ENCODE measurements at places on chromosomes 5 and 9.

DNA sequence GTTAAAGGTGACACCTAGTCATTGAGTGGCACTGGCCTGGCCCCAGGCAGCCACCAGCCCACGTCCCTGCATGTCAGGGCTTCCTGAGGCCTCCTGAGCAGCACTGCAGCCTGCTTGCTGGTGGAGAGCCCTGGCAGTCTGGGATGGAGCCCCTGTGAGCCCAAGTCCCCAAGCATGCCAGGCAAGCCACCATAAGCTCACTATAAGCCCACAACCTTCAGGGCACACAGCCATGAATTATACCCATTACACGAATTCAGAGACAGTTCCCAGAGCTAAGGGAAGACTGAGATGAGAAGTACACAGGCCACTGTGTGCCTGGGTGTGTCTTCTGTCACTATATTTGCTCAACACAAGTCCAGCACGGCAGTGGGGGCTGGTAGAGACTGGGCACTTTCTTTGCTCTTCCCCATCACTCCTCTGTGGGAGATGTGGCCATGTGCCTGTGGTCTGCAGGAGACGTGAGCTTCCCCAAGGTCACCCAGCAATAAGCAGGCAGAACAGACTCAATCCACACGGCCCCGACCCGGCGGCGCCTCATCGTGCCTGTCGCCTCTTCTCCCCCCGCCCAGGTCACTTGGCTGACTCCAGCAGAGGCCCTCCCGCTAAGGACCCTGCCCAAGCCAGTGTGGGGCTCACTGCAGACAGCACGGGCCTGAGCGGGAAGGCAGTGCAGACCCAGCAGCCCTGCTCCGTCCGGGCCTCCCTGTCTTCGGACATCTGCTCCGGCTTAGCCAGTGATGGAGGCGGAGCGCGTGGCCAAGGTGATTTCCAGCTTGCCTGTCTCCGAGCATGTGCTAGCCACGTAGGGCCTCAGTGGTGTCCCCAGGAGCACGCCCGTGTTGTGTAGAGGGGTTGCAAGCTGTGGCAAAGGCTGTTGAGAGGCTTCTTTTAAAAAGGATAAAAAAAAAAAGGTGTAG is 114.8 kb downstream of the WNK2 start:
- no peak for DNase-seq

DNA sequence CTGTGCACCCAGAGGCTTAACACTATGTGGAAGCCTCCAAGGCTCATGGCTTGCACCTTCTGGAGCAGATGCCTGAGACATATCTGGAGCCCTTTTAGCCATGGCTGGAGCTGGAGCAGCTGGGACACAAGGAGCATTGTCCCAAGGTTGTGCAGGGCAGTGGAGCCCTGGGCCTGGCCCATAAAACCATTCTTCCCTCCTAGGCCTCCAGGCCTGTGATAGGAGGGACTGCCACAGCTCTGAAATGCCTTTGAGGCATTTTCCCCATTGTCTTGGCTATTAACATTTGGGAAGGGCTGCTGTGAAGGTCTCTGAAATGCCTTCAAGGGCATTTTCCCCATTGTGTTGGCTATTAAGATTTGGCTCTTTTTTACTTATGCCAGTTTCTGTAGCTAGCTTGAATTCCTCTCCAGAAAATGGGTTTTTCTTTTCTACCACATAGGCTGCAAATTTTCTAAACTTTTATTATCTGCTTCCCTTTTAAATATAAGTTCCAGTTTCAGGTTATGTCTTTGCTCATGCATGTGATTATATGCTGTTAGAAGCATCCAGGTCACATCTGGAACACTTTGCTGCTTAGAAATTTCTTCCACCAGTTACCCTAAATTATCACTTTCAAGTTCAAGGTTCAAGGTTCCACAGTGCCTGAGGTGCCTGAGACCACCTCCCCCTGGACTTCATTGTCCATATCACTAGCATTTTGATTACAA is 221.2 kb downstream of the ADAMTSL1 start:
- DNase-seq, result no peak

GRCh38 chr5:143306040-143306439 is 97.4 kb downstream of the NR3C1 start:
- no peak for DNase-seq

DNA sequence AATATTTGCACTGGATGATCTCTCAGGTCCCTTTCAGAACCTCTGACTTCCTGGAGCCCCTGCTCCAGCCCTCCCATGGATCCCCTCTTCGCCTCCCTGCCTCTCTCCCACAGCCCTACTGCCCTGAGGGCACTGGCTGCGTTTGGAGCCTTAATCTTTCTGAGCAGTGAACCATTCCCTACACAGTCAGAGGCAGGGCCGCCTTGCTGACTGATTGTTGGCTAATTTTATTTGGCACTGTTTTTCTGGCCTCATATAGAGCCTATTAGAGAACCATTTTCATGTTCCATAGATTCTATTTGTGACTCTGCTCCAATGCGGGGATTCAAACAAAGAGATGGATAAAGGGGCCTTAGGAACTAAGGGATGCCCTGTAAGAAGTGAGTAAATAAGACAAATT is 91.1 kb downstream of the BRINP1 start:
- no peak for DNase-seq

- no peak for DNase-seq
These were observed 71.1 kb downstream of the ALDH7A1 start for GRCh38 chr5:126523818-126524510.

DNA sequence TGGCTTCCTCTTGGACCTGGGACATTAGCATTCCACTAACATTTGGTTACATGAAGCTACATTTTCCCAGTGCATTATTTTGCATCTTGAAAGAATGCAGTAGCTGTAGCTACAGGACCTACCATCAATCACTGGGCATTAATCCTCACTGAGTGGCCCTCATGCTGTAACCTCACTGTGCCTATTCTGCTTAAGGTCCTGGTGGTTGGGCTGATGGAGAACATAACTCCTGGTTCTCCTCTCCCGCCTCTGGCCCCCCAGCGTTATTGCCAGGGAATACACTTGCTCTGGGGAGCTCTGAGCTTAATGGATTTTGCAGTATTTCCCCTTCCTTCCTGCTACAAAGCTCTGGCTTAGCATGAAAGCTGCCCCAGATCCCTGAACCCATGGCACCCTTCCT is 111.5 kb upstream of the EQTN start:
- DNase-seq, result no peak

- no peak for DNase-seq
These were observed 21.0 kb upstream of the GRIA1 start for GRCh38 chr5:153469423-153469822.

All from BE2C (cell line).